ENCODE measurements at places on chromosomes 16 and 17.
A peak's percentile ranks its signal among the peaks of the same experiment; 100 is the strongest.

DNA sequence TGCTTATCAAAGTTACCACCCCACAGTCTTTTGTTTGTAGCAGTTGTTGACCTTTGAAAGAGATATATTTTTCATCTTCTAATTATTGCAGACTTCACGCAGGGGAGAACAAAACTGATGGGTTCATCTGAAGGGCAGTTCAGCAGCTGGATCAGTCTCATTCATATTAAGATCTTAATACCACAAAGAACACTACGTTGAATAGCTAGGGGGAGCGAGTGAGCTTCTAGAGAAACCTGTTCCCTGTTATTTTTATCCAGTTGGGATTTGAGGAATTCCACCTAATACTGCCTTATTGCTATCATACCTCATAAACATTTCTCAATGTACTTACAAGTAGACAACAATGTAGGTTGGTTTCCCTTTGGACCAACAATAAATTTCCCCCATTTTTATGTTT is 306.1 kb upstream of the KIF2B start:
- no peak for DNase-seq

GRCh38 chr17:31561469-31562375 is 170.2 kb downstream of the RAB11FIP4 start:
- DNase-seq: peak; percentile 35

DNA sequence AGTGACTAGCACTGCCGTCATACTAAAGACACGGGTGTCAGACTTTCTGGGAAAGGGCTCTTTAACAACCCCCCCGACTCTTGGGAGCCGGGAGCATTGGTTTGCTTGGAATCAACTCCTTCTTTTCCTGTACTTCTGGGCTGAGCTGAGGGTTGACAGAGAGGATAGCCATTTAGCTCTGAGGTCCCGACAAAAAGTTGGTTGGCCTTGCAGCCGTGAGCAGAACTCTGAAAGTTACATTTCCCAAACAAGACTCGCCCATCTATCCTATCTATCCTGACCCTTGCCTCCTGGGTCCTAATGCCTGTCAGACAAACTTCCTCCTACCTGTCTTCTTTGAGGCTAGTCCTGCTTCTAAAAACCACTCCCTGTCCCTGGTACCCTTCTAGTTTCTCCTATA is 460.8 kb upstream of the TOM1L1 start:
- no peak for DNase-seq

- no peak for DNase-seq
Measured at GRCh38 chr17:49557312-49558024, 18.2 kb upstream of the NXPH3 start.

- no peak for DNase-seq
Measured at GRCh38 chr16:19844945-19845641, 39.6 kb downstream of the GPRC5B start.

DNA sequence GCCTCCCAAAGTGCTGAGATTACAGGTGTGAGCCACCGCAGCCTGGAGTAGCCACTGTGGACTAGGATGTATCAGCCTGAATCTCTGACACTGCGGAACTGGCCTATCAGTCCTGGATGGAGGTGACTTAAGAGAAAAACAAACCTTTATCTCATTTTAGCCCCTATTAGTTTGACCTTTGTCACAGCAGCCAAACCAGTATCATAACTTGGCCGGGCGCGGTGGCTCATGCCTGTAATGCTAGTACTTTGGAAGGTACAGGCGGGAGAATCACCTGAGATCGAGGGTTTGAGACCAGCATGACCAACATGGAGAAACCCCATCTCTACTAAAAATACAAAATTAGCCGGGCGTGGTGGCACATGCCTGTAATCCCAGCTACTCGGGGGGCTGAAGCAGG is 51.8 kb upstream of the USP7 start:
- no peak for DNase-seq

- DNase-seq: peak; percentile 61
Measured at GRCh38 chr16:19118938-19119431, 5.2 kb downstream of the ITPRIPL2 start.

DNA sequence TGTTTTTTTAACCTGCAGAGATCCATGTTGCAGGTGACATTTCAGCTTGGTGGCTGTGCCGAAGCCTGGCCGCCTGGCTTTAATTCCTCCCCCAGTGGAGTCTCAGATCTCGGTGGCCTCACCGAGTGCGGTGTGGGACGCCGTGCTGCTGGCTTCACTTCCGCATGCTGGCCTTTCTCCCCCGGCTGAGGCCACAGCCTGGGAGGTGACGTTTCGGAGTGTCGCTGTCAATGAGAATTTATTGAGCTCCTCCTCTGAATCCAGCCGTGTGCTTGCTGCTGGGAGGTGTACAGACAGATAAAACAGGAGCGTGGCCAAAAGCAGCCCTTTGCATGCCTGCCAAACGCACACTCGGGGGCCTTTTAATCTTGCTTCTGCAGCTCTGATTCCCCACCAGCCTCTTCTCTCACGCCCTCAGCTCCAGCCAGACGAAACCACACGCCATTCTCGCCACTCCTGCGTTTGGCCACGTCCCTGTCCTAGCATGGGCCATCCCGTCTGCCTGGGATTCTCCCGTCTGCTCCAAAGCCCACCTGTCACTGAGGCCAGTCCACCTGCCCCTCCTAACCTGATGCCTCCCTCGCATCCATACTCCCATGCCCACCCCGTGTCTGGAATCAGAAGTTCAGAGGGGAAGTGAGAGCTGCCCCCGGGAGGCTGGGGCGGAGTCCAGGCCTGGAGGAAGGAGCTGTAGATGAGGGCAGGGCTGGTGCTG is 3.6 kb downstream of the GSE1 start:
- DNase-seq: no peak

- peak; percentile 85 for DNase-seq
Measured at GRCh38 chr16:51762081-51762996, 611.3 kb upstream of the SALL1 start.

DNA sequence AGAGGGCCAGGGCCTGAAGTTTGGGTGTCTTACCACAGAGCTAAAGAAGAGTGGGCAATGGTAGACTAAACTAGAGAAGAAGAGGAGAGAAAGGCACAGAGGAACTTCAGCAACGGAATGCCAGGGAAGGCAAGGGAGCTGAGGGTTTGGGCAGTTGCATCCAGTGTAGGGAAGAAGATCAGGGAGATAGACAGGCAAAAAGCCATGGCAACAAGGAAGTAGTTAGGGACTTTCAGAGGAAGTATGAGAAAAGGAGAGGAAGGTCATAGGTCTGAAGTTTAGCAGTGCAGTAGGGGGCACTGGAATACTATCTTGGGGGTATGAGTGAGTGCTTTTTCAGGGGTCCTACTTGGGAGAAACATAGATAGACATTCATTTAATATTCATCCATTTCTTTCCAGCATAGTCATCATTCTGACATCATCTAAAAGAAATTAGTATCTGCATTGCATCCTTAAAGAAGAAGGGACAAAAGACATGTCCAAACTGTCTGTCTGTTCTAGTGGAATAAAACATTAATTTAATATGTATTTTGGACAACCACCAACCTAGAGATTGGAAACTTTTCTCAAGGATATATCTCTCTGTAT is 2.2 kb upstream of the NF1 start:
- DNase-seq: no peak

GRCh38 chr17:50203604-50204345 is 2.3 kb upstream of the COL1A1 start:
- peak; percentile 86 for DNase-seq

DNA sequence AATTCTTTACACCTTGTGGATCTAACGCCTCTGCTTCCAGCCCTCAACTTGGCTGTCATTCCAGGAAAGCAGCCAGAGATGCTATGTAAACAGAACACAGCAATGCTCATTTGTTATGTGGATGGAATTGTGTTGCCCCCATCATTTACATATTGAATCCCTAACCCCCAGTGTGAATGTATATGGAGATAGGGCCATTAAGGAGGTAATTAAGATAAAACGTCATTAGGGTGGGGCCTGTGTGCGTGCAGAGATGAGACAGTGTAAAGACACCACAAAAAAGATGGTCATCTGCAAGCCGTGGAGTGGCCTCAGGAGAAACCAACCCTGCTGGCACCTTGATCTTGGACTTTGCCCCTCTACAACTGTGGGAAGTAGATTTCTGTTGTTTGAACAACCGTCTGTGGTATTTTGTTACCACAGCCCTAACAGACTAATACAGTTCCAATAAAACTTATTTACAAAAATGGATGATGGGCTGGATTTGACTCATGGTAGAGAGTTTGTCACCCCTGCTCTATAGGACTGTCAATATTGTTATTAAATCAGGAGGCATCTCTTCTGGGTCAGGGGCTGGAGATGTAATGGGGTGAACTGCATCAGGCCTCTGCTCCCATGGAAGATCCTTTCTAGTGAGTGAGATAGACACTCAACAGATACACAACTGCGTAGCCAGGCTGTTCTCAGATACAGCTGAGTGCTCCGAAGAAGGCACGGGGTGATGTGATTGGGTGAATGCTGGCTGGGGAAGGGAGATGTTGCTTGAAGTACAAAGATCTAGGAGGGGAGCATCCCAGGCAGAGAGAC is 339.0 kb downstream of the SNX29 start:
- no peak for DNase-seq

DNA sequence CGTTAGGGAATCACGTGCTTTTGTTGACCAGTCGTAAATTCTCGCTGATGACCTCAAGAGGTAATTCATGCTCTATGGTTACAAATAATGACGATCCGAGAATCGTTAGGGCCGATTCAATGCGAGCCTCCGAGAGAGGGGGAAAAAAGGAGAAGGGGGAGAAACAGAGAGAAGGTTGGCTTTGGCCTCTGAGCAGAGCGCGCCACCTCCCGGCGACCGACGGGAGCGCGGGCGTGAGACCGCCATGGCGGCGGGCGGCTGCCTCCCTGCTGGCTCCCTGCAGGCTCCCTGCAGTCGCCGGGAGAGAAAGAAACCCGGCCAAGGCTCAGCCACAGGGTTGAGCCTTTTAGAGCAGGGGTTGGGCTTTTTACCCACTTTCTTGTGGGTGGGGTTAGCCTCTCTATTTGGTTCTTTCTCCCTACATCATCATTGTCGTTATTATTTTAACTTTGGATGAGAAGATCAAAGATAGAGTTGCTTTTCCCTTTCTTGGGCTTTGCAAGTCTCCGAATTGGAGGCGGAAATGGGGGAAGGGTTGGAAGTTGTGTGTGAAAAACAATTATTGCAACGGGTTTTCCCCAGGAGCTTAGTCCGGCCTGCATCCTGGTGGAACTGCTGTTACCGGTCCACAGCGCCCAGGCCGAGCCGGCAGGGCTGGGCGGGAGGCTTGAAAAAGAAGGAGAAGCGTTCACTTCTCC is 410 bp upstream of the HOXB5 start:
- DNase-seq: peak; percentile 97

GRCh38 chr17:33888455-33888854 is 366.6 kb upstream of the CCL2 start:
- DNase-seq: no peak

- DNase-seq: no peak
Measured at GRCh38 chr16:11076259-11077018, 132.1 kb downstream of the CLEC16A start.

DNA sequence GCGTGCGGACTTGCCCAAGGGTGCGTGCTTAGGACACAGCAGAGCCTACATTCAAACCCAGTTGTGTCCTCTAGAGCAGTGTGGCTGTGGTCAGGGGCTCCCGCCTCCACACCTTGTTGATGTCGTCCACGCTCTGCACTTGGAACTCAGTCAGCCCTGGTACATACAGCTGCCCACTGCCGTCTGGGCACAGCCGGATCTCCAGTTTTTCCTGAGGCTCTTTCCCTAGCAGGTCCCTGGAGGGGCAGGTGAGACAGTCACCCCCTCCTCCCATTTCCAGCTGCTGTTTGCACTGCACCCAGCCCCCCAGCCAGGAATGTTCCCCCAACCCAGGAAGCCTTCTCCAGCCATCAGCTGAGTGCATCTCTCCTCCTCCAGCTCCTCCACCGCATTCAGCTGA is 25.7 kb downstream of the KATNB1 start:
- no peak for DNase-seq

GRCh38 chr16:3051494-3051893 is 5.1 kb downstream of the MMP25 start:
- no peak for DNase-seq

- no peak for DNase-seq
Measured at GRCh38 chr16:26475596-26475995, 591.1 kb upstream of the C16orf82 start.

GRCh38 chr16:74575807-74576643 is 30.9 kb downstream of the GLG1 start:
- no peak for DNase-seq

DNA sequence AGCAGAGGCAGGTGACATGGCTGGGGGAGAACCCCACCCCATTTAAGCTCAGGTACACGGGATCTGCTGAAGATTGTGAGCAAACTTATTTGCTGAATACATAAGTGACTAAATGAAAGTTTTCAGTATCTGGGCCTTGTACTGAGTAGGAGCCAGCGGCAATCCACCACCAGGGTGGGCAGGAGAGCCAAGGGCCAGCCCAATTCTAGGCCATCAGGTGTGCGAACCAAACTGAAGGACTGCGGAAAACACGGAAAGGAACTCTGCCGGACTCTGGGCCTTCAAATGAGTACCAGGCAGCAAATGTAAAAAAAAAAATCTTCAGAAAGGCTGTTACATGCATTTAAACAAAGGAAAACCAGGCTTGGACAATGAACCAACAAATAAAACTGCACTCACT is 19.7 kb downstream of the ARHGAP17 start:
- DNase-seq: no peak

GRCh38 chr17:38735161-38735997 is 5.2 kb downstream of the CISD3 start:
- DNase-seq: peak; percentile 77

- no peak for DNase-seq
Measured at GRCh38 chr16:84718-85406, 6.8 kb downstream of the MPG start.

DNA sequence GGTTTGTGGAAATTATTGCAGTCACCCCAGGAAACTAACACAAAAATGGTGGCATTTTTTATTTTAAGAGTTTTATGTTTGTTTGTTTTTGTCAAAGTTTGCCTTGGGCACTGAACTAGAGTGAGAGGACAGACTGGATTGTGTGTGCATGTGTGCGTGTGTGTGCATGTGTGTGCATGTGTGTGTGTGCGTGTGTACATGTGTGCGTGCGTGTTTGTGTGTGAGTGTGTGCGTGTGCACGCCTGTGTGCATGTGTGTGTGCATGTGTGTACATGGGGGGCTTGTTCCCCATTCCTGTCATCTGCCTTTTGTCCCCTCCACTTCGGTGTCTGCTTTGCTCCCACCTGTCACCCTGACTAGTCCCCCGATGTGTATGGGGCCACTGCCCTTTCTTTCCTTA is 32.5 kb downstream of the MGAT5B start:
- no peak for DNase-seq

- no peak for DNase-seq
Measured at GRCh38 chr17:66953630-66954020, 10.9 kb upstream of the CACNG4 start.

GRCh38 chr17:77897741-77898301 is 60.7 kb upstream of the TNRC6C start:
- DNase-seq: no peak

GRCh38 chr17:53449324-53449723 is 373.4 kb upstream of the KIF2B start:
- no peak for DNase-seq
